Hair follicle dermal papilla cell (primary cell): ENCODE measurements at places on chromosomes 4 and X. TPM values are rescaled to one million over a fixed set of nuclear protein-coding genes. Genes with fewer than 3 reads are reported as not detected.

The CYTL1 gene
- total RNA-seq = 12.8 TPM in 1 of 2 replicates, not detected in the other

The GABRG1 gene
- not detected in 2 replicates for total RNA-seq

The SMIM10 gene
- 2.8 and 3.6 TPM in 2 replicates for total RNA-seq

The CXCR3 gene
- total RNA-seq = not detected in 2 replicates

The UGT2A1 gene
- not detected in 2 replicates for total RNA-seq

The AADAT gene
- total RNA-seq = 6.1 and 8.9 TPM in 2 replicates

The NUDT11 gene
- total RNA-seq = 9.1 and 9.6 TPM in 2 replicates

The NWD2 gene
- not detected in 2 replicates for total RNA-seq

The PNPLA4 gene
- total RNA-seq = 7.8 and 10.1 TPM in 2 replicates

The PAQR3 gene
- 14.2 and 19.5 TPM in 2 replicates for total RNA-seq

The TKTL2 gene
- not detected in 2 replicates for total RNA-seq

The GPR50 gene
- not detected in 2 replicates for total RNA-seq

The PRRG3 gene
- total RNA-seq = 2.2 and 2.4 TPM in 2 replicates

The FAM120C gene
- total RNA-seq = 7.7 and 9.2 TPM in 2 replicates

The ARR3 gene
- total RNA-seq = not detected in 2 replicates

The GSPT2 gene
- total RNA-seq = 7.2 and 7.6 TPM in 2 replicates

The MAGEE1 gene
- 2.9 TPM in 2 replicates for total RNA-seq

The PLP1 gene
- 0.97 and 1.9 TPM in 2 replicates for total RNA-seq

The PPP1R3F gene
- 5.6 and 7.0 TPM in 2 replicates for total RNA-seq

The CWH43 gene
- not detected in 2 replicates for total RNA-seq

The PLK4 gene
- 1.6 and 1.8 TPM in 2 replicates for total RNA-seq

The CT47B1 gene
- total RNA-seq = not detected in 2 replicates

The C4orf17 gene
- not detected in 2 replicates for total RNA-seq

The NPY5R gene
- total RNA-seq = not detected in 2 replicates

The PAGE2 gene
- total RNA-seq = not detected in 2 replicates

The ATP1B4 gene
- not detected in 2 replicates for total RNA-seq

The AMER1 gene
- 4.6 and 5.5 TPM in 2 replicates for total RNA-seq

The MID1 gene
- total RNA-seq = 8.5 and 12.8 TPM in 2 replicates
